Small intestine (tissue), 16 donors: ENCODE measurements at places on chromosomes 7 and 10. TPM values are rescaled to one million over a fixed set of nuclear protein-coding genes. Genes with fewer than 3 reads are reported as not detected.

DNA sequence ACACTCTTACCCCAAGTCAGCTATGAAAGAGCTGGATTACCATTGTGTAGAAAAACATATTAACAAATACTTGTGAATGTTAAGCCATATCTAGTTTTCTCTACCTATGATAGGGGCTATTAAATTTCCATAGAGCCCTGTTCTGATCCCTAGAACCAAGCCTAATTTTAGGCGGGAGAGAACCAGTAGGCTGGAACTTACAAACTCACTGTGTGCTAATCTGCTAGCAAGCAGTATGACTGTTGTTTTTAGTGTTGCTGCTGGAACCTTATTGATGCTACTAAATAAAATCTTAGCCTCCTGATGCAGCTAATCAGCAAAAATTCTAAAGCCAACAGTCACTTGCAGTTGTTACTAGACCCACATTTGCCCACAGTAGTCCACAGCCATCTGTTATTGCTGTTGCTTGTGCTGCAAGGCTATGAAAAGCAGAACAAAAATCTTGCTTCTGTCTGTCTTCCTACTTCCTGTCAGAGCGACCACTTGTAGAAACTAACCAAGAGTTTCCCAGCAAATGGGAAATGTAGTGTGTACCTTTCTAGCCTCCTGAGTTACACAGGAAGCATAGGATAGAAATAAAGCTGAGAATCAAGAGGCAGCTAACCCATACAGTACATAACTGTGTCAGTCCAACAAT lies 368.4 kb downstream of the ARL4A start:
- DNase-seq: no peak

GRCh38 chr10:96470116-96470743 lies 43.5 kb downstream of the TLL2 start:
- peak; percentile 34 for DNase-seq

- DNase-seq: no peak
These were observed 59.8 kb upstream of the WDR11 start for GRCh38 chr10:120791316-120791715.

DNA sequence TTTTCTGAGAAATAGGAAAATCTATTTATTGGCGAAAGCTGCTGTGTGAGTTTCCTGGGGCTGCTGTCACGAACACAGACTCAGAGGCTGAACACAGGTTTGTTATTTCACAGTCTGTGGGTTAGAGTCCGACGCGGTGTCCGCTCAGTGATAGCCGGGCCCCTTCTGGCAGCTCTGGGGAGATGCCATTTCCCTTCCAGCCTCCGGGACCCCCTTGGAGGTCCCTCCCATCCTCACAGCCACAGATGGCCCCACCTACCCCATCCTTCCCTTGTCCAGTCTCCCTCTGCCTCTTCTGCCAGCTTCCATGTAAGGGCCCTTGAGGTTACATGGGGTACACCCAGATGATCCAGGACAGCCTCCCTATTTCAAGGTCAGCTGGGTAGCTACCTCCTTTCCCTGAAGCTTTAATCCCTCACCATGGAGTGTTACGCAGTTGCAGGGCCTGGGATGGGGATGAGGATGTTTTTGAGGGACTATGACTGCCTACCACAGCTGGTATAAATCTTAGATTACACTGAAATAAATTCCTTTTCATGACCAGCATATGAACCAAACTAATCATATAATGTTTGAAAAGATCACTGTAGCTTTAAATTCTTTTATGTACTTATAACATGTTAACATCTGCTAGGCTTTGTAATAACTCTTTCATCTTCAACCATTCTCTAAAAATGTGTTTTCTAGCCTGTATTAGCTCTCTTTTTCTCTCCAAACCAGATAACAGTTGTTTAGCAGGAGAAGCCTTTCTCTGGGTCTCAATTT lies 98.5 kb downstream of the WDR37 start:
- no peak for DNase-seq

The PTPN20 gene
- 0.45 TPM for polyA plus RNA-seq
